ENCODE measurements at places on chromosomes 6 and 20.

GRCh38 chr6:108236791-108237190 lies 24.0 kb downstream of the SNX3 start:
- no peak for DNase-seq

DNA sequence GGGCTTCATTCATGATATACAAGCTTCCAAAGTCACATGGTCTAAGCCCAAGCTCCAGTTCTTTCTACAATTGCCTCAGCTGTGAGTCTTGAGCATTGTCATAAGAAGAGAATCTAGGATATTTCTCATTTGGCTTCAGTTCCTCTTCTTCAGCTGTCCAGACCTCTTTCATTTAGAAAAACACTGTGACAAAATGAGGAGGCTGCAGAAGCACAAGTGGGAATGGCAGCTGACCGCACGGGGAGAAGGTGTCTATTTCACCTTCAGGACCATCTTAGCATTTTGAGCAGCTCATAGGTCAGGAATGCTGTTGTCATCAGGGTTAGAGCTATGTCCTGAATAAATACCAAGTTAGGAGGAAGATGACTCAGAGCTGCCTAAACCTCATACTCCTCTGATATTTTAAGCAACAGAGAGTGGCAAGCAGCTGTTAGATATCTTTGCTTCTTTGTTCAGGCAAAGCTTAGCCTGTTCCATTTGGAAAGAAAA lies 390.1 kb upstream of the CITED2 start:
- no peak for DNase-seq

- no peak for DNase-seq
These were observed 111.0 kb downstream of the DTNBP1 start for GRCh38 chr6:15551798-15552197.

DNA sequence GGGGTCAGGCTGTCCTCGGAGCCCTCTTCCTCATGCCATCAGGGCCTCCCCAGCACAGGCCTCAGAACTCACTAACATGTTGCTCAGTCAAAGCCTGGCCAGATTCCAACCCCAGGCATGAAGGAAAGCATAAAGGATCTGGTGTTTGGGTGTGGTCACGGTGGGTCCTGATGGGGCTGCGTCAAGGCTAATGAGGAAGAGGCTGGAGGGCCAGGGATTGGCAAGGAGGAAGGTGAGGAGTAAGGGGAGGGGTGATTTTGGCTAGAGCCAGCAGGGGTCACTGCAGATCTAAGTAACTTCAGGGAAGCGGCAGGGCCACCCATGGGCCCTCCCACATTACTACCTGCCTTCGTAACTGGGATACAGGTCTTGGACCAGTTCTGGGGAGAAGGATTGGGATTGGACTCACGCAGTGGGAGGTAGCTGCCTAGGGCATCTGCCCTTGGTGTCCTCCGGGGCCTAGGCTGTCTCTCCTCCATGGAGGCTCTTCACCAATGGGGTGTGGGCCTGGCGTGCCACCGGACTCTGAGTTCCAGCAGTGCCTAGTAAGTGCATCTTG lies 36.2 kb upstream of the MRPS18A start:
- no peak for DNase-seq

DNA sequence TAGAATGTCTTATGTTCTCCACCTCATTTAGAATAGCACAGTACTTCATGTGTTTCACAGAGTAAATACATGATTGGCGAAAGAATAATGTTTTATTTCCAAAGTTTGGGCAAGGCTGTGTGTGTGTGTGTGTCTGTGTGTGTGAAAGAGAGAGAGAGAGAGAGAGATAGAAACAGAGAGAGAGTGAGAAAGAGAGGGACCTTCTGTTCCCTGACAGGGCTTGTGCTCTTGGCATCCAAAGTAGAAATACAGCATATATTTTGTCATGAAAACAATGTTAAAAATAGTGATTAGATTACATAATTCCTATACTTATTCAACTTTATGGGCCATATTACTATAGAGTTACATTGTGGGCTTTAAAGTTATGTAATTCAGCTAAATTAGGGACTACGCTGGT lies 201.2 kb downstream of the KIF6 start:
- DNase-seq, result no peak

All from omental fat pad (tissue), 4 donors.